Activated naive CD4-positive, alpha-beta T cell treated with anti-CD3 and anti-CD28 coated beads for 36 hours (primary cell): ENCODE measurements at places on chromosomes 12 and 14. TPM values are rescaled to one million over a fixed set of nuclear protein-coding genes. Genes with fewer than 3 reads are reported as not detected.

GRCh38 chr12:32583534-32583933 lies 95.6 kb upstream of the DNM1L start:
- no peak for DNase-seq
- H3K4me3 ChIP-seq, result no peak overlapping the region
- H3K27me3 ChIP-seq, result no peaks in the 10 kb centered on the region
- peaks cover 32% of the 10 kb centered on the region for H3K4me1 ChIP-seq

DNA sequence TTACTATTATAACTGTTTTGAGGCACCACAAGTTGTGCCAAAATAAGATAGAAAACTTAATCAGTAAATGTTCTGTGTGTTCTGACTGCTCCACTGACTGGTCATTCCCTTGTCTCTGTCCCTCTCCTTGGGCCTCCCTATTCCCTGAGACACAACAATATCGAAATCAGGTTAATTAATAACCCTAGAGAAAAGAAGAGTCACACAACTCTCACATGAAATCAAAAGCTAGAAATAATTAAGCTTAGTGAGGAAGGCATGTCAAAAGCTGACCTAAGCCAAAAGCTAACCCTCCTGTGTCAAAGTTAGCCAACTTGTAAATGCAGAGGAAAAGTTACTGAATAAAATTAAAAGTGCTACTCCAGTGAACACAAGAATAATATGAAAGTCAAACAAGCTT lies 53.8 kb upstream of the CCDC196 start:
- DNase-seq, result no peak
- H3K4me3 ChIP-seq, result no peak overlapping the region
- no peaks in the 10 kb centered on the region for H3K4me1 ChIP-seq

Gene NUAK1
- total RNA-seq, result not detected

GRCh38 chr14:100878271-100879146 lies 25.0 kb downstream of the RTL1 start:
- H3K4me3 ChIP-seq, result no peak overlapping the region
- no peak for DNase-seq
- H3K27me3 ChIP-seq, result no peaks in the 10 kb centered on the region

DNA sequence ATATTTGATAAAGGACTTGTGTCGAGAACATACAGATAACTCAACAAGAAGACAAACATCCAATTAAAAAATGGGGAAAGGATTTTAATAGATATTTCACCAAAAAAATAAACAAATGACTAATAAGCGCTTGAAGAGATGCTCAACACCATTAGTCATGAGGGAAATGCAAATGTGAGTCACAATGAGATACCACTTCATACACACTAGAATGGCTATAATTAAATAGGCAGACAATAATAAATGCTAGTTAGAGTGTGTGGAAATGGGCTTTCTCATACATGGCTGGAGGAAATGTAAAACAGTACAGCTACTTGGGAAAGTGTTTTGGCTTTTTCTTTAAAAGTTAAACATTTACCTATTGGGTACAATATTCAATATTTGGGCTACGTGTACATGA lies 34.8 kb downstream of the DLK1 start:
- H3K4me3 ChIP-seq, result no peak overlapping the region
- H3K27ac ChIP-seq, result no peak overlapping the region
- no peaks in the 10 kb centered on the region for H3K4me1 ChIP-seq
- H3K36me3 ChIP-seq, result no peaks in the 10 kb centered on the region

DNA sequence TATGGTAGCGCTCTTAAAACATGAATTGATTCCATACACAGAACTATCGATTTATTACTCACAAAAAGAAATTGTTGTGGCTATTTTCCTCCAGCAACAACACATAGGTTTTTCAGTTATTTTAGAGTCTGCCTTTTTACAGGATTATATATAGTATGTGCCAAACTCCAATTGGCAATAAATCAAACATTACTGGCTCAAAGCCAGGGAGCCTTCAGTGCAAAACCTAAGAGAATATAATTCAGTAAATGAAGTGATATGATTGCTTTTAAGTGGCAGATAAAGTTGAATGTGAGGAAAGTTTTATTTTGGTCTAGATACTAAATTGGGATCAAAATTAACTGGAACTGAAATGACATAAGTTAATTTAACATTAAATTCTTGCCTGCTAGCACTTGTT lies 234.8 kb downstream of the PIK3C2G start:
- no peaks in the 10 kb centered on the region for H3K4me1 ChIP-seq
- H3K36me3 ChIP-seq, result no peaks in the 10 kb centered on the region
- no peak for DNase-seq
- H3K27me3 ChIP-seq, result no peaks in the 10 kb centered on the region
- H3K27ac ChIP-seq, result no peak overlapping the region
